A549 treated with ZK216348 at 1 μM for 4 hours (cell line): ENCODE measurements at places on chromosomes 2 and 18. TPM values are rescaled to one million over a fixed set of nuclear protein-coding genes. Genes with fewer than 3 reads are reported as not detected.

Gene EFHD1
- 1.8 to 4.6 TPM (median 3.5 TPM) in 5 replicates for total RNA-seq

Gene MAL
- total RNA-seq, result not detected in 5 replicates

Gene XDH
- total RNA-seq, result 0.74 to 1.3 TPM (median 1.2 TPM) in 5 replicates

Gene L3MBTL4
- not detected in 5 replicates for total RNA-seq

Gene CCDC68
- total RNA-seq, result 3.3 to 6.5 TPM (median 4.0 TPM) in 5 replicates

Gene LAMA3
- 46.0 to 56.7 TPM (median 53.4 TPM) in 5 replicates for total RNA-seq

Gene WDSUB1
- total RNA-seq, result 7.3 to 9.1 TPM (median 8.0 TPM) in 5 replicates

Gene SLC19A3
- total RNA-seq, result 2.4 to 3.0 TPM (median 2.9 TPM) in 5 replicates

Gene HOXD8
- total RNA-seq, result 4.5 to 6.3 TPM (median 5.7 TPM) in 5 replicates

Gene QPCT
- 16.7 to 20.7 TPM (median 18.6 TPM) in 5 replicates for total RNA-seq

Gene KCNJ3
- total RNA-seq, result not detected in 5 replicates

Gene DNAH7
- 0.59 to 1.4 TPM (median 1.2 TPM) in 5 replicates for total RNA-seq

Gene ABCB11
- 0.02 TPM in 1 of 5 replicates, not detected in the others for total RNA-seq

Gene ACADL
- 0.11 to 0.24 TPM in 2 of 5 replicates, not detected in the others for total RNA-seq

Gene FSHR
- not detected in 5 replicates for total RNA-seq

Gene LONRF2
- 2.0 to 3.7 TPM (median 3.0 TPM) in 5 replicates for total RNA-seq

Gene COQ10B
- total RNA-seq, result 14.6 to 19.4 TPM (median 18.0 TPM) in 5 replicates

Gene GALNT5
- 2.0 to 2.6 TPM (median 2.4 TPM) in 5 replicates for total RNA-seq

Gene SCN2A
- total RNA-seq, result 0.04 TPM in 1 of 5 replicates, not detected in the others

Gene GBX2
- total RNA-seq, result 1.5 to 3.1 TPM (median 2.9 TPM) in 5 replicates

Gene IL1RL1
- total RNA-seq, result 0.68 to 1.2 TPM (median 1.1 TPM) in 5 replicates

Gene AQP12A
- not detected in 5 replicates for total RNA-seq

Gene SCLY
- 15.9 to 24.0 TPM (median 22.0 TPM) in 5 replicates for total RNA-seq

Gene RBM44
- 0.13 to 0.66 TPM (median 0.29 TPM) in 5 replicates for total RNA-seq

Gene MRPL30
- total RNA-seq, result 30.5 to 62.2 TPM (median 32.4 TPM) in 5 replicates

Gene IL1RL2
- total RNA-seq, result not detected in 5 replicates

Gene DNAJC5G
- total RNA-seq, result not detected in 5 replicates

Gene ZEB2
- total RNA-seq, result 3.7 to 7.4 TPM (median 6.8 TPM) in 5 replicates

Gene NDC80
- total RNA-seq, result 11.5 to 17.2 TPM (median 13.3 TPM) in 5 replicates
